ENCODE measurements at places on chromosomes 6 and 20.
A peak's percentile ranks its signal among the peaks of the same experiment; 100 is the strongest.

- DNase-seq, result no peak
Observed at GRCh38 chr6:55869674-55870073, 5.7 kb downstream of the BMP5 start.

DNA sequence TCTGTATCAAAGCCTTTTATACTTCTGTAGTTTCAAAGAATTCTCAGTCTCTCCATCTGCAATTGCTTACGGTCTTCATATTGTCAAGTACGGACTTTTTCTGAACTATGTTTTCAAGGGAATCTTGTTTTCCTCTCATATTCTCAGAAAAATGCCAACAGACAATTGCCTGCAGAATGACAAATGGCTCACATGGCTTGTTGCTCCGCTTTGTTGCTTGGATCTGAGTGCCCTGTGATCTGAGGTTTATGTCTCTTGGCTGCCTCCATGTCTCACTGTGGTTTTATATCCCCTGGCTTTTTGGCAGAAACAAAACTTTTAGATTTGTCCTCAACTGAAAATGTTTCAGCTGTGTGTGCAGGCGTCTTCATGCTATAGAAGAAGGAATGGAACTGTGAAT lies 285.4 kb upstream of the CHD6 start:
- no peak for DNase-seq

GRCh38 chr6:85085875-85086274 lies 321.5 kb upstream of the TBX18 start:
- no peak for DNase-seq

GRCh38 chr6:108341372-108341771 lies 46.5 kb downstream of the AFG1L start:
- DNase-seq, result no peak

DNA sequence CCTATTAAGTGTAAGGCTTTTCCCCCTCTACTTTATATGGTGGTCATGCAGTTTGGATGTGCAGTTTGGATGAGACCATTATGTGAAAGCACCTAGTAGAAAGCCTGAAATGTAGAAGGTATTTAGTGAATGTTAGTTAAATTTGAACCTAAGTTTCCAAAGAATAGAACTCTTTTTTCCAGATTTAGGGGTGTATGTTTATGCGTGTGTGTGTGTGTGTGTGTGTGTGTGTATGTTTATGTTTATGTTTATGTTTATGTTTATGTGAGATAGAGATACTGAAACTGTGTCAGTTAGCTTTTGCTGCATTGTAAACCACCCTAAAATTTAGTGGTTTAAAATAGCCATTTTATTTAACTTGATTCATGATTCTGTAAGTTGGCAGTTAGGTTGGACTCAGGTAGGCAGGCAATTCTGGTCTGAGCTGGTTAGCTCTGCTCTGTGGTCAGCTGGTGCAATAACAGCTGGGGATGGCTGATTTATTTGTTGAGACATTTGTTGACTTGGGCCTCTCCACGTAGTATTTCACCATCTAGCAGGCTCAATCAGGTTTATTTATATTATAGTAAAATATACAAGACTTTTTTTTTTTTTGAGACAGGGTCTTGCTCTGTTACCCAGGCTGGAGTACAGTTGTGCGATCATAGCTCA lies 54.0 kb downstream of the STK4 start:
- DNase-seq, result no peak

DNA sequence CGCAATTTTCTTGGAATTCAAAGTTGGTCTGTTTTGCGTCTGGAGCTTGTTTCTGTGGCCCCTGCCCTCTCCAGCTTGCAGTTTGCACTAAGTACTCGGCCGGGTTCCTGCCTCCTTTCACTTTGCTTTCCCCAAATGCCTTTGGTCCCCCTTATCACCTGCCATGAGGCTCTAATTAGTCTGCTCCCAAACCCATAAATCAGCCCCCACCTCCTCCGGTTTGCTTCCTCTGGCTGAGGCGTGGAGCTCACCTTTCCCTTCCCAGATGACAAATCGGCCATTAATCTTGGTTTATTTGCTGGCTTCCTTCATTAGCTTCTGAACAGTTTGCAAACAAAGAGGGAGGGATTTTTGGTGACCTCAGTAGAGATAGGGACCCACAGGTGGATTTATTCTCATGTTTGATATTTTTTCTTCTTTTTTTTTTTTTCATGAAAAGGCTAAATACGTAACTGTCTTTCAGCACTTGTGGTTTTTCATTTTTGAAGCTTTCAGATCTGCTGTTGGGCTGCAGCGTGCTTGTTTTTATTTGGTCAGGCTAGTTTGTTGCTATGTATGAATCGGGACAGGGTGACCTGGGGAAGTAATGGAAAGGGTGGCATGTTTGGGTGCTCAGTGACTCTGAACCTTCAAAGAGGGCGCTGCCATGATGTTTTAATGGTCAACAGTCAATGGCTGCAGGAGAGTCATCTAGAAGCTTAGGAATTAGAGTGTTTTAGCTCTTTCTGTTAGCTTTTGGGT lies 121.7 kb upstream of the JAG1 start:
- no peak for DNase-seq

DNA sequence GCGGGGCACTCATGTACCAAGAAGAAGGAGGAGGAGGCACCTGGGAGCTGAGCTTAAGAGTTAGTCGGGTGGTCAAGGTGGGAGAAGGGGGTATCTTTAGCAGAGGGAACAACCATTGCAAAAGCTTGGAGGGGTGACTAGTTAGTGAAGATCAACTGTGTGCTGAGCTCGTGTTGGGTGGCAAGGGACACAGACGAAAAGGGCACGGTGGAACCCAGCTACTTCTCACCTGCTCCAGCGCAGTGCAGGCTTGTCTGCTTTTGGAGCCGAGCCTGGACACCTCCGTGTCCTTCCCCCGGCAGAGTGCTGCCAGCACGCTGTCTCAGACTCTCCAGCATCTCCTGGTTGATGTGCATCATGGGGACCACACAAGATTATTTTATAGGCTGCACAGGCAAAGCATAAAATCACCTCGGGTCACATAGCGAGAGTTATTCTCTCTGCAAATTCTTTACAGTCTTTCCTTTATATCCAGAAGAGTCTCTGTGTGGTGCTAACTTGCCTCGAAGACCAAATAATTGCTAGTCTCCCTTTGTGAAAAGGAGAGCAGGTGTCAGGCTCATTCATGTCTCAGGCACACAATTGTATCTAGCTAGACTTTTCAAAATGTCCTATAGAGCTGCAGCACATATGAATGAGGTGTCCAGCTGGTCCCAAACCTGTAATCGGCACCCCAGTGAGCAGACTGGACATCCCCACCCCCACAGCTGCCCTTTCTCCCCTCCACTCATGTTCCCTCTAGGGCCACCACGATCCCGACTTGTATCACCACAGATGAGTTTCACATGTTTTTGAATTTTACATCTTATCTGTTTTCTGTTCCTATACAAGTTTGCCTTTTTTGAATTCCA lies 123.4 kb downstream of the CEBPB start:
- DNase-seq, result no peak

GRCh38 chr6:39791850-39792539 lies at the start of gene DAAM2:
Gene DAAM2 (plus strand): TSS chr6:39792376. CDS start chr6:39856303, 63,927 bp downstream.
- DNase-seq, result no peak

DNA sequence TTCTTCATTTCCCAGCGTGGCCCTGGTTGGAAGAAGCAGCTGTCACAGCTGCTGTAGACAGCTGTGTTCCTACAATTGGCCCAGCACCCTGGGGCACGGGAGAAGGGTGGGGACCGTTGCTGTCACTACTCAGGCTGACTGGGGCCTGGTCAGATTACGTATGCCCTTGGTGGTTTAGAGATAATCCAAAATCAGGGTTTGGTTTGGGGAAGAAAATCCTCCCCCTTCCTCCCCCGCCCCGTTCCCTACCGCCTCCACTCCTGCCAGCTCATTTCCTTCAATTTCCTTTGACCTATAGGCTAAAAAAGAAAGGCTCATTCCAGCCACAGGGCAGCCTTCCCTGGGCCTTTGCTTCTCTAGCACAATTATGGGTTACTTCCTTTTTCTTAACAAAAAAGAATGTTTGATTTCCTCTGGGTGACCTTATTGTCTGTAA lies 292.7 kb downstream of the ESR1 start:
- DNase-seq, result peak; percentile 18

DNA sequence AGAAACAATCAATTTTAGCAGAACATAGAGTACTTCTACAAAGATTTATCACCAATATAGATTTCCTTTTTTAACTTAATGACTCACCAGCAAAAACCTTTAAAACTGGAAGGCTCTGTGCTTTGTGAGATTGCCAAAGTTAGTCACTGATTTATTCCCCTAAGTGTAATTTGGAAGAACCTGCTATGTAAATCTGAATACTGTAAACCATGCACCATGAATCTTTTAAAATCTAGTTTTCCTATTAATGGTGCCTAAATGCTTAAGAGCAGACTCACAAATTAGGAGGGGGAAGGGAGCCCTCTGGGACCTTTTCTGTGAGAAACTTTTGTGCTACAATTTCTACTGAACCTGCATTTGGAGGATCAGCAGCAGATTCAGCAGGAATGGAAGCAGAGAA lies 57.8 kb upstream of the PNRC1 start:
- DNase-seq, result no peak

- DNase-seq, result no peak
Observed at GRCh38 chr20:58646703-58647102, 4.4 kb upstream of the STX16 start.

DNA sequence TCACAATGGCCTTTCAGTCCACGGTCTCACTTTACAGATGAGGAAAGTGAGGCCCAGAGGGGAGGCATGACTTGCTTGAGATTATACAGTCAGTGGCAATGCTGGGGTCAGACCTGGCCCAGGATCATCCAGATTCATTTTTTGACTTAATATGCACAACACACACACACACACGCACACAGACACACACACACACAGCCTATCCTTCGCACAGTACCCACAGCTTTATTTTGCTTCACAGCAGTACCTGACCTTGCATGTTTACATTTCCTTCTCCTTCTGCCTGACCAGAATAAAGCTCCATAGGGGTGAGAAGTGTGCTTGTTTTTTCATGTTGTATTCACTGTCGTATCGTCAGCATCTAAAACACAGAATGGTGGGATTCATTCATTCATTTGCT lies 79.8 kb downstream of the VEGFA start:
- DNase-seq, result no peak

All from hematopoietic multipotent progenitor cell treated with erythropoietin and hydrocortisone succinate and interleukin-3 and kit ligand, for 15 days (in vitro differentiated cells).